Activated CD8-positive, alpha-beta memory T cell treated with anti-CD3 and anti-CD28 coated beads, Interleukin-2, amount 10 ng/mL, durations not matched to agents 7 days and 5 days (primary cell): ENCODE measurements at places on chromosomes 12 and 14.

DNA sequence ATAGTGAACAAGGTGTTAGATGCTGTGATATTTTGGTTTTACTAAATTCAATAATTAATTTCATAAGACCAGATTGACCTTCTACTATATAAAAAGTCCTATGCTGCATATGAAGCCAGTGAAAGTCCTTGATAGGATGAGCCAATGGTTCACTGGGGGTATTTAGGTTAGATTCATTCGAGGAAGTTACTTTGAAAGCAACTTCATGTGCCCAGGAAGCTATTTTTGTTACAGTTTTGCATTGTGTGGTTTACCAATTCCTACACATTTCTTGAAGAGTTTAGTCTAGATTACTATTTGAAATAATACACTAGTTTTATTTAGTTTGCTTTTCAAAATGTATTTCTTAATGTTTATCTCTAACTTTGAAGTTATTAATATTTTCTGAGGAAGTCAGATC, 58.5 kb upstream of the RMST start:
- DNase-seq = no peak

DNA sequence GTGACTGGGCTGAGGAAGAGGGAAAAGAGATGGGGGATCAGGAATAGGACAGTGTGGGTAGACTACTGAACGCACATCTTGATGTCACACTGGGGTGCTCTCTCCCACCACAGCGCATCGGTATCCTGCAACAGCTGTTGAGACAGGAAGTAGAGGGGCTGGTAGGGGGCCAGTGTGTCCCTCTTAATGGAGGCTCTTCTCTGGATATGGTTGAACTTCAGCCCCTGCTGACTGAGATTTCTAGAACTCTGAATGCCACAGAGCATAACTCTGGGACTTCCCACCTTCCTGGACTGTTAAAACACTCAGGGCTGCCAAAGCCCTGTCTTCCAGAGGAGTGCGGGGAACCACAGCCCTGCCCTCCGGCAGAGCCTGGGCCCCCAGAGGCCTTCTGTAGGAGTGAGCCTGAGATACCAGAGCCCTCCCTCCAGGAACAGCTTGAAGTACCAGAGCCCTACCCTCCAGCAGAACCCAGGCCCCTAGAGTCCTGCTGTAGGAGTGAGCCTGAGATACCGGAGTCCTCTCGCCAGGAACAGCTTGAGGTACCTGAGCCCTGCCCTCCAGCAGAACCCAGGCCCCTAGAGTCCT, 6.9 kb downstream of the C1QL4 start:
- DNase-seq = no peak

GRCh38 chr14:70032447-70032846, 153.2 kb downstream of the SMOC1 start:
- no peak for DNase-seq

GRCh38 chr12:17215759-17216570, 610.0 kb upstream of the LMO3 start:
- DNase-seq = no peak

DNA sequence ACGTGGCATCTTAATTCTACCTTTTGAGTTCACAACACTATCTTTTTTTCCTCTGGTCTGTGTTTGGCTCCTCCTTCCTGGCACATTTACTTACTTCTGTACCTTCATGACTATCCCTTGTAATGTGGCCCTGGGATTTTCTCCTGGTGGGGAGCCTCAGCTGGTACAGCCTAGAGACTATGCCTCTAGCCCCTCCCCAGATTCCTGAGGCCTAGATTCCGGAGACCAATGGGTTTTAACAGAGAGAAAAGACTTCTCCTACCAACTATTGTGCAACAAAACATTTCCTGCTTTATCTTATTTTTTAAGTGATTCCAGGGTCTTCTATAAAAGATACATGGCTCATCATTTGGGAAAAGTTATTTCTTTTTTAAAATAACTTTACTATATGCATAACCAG, 216.2 kb upstream of the KRR1 start:
- no peak for DNase-seq

DNA sequence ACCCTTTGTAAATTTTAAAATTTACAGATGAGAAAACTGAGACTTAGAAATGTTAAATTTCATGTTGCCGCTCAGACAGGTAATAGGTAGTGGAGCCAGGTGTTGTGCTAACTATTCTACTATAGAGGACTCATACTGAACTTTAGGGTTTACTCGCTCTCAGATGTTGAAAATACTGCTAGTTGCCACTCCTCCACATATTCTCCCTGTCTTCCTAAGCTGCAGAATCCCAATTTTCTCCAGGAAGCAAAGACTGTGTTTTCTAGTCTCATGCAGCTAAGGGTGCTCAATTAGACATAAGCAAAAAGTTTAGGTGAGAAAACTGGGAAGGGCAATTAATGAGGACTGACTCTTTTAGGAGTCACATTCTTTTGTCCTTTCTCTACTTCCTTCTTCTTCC, 612.3 kb downstream of the KCNH5 start:
- DNase-seq = no peak

DNA sequence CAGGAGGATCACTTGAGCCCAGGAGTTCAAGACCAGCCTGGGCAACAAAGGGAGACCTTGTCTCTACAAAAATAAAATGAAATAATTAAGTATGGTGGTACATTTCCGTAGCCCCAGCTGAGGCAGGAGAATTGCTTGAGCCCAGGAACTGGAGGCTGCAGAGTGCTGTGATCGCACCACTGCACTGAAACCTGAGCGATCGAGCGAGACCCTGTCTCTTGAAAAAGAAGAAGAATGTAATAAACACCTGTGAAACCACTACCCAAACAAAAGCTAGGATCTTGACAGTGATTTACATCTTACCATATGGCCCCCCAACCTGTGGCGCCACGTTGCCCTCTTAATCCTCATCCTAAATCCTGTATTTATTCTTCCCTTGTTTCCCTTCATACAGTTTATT, 5.7 kb upstream of the DTX1 start:
- no peak for DNase-seq

- DNase-seq = no peak
These were observed 3.2 kb upstream of the ADAM21 start for GRCh38 chr14:70448633-70449340.

DNA sequence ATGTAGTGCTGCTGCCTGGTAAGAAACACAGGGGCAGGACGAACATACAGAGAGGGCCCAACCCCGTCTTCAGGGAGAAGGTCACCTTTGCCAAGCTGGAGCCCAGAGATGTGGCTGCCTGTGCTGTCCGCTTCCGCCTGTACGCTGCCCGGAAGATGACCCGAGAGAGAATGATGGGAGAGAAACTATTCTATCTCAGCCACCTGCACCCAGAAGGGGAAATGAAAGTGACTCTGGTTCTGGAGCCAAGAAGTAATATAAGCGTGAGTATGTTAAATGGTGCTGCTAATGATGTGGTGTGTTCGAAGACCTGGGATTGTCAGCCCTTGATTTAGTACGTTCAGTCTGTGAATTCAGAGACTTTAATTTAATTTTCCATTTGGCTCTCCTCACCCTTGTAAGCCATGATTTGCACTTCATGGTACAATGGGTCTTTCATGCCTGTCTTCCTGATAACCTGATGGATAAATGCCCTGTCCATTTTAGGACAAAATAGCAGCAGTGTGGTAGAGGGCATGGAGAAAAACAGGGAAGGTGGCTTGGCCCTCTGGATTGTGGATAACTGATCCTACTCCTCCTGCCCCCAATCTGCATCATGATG, 318.9 kb downstream of the SNAPC1 start:
- no peak for DNase-seq

DNA sequence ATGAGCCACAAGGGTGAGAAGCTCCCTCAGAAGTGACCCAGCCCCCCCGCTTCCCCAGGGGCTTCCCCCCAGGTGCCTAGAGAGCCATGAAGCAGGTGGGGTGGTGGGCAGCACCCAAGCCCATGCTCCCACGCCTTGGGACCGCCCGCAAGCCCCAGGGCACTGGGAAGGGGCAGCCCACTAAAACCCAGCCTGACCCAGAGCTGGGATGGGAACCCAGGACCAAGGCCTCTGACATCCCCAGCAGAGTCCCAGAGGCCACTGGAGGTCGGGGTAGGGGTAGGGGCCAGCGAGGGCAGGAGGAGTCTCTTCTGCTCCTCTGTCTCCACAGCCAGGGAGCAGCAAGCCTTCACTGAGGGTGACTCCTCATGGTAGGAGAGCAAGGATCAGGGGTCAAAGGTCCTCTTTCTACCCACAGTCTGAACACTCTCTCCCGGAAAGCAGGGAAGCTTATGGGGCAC, 86.5 kb upstream of the ZFP36L1 start:
- no peak for DNase-seq

- no peak for DNase-seq
These were observed 9.2 kb upstream of the ING4 start for GRCh38 chr12:6672143-6672542.

- no peak for DNase-seq
These were observed 667.2 kb downstream of the DIO2 start for GRCh38 chr14:79543967-79544697.

DNA sequence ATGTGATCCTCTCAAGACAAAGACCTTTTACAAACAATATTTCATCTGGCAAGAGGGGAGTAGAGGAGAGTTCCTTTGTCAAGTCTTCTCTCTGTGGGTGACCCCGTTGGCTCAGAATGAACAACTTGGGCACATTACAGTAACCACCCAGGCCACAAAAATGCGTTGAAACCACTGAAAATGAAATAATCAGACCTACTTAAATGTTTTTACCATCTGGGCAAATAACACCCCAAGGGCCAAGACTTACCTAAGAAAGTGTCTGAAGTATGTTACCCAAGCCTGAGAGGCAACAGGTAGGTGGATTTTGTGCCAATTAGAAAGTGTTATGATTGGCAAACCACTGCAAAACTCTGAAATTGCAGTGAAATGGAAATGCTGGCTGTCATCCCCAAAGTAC, 1.3 kb downstream of the TC2N start:
- DNase-seq = peak; percentile 76

- DNase-seq = no peak
These were observed at the start of gene GLT1D1 for GRCh38 chr12:128852885-128853599. Gene GLT1D1 (plus strand): TSS chr12:128853478. CDS start chr12:128853582, 104 bp downstream.
